ENCODE measurements at places on chromosomes 11 and 22.

DNA sequence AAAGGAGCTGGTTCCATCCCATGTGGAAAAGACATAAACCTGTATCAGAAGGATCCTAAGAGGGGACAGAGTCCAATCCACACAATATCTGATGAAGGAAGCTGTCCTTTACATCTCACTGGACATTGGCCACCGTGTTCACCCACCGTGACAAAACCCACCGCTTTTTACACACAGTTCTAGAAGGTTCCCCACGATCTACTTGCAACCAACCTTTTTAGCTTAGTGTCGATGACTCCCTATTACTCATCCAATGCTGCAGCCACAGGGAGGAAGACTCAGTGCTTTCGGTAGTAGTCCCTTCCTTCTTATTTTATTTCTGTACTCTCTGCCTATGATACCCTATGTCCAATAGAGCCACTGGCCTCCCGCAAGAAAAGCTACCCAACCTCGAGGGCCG is 65.4 kb downstream of the MAPK1 start:
- DNase-seq = no peak

- no peak for DNase-seq
Observed at GRCh38 chr22:22467112-22467511, 41.4 kb downstream of the ZNF280B start.

GRCh38 chr22:27790376-27791158 is 11.0 kb downstream of the MN1 start:
- no peak for DNase-seq

- DNase-seq = no peak
Observed at GRCh38 chr11:65047581-65048422, 6.8 kb downstream of the SAC3D1 start.

GRCh38 chr11:120141768-120142423 is 4.0 kb upstream of the TRIM29 start:
- no peak for DNase-seq

All from stimulated activated CD8-positive, alpha-beta memory T cell treated with anti-CD3 and anti-CD28 coated beads, Interleukin-4, amount 100 ng/mL, for 1 hour (primary cell).